Activated T-cell treated with anti-CD3 and anti-CD28 coated beads, Interleukin-2, amount 50 U/mL, for 1 hour (primary cell): ENCODE measurements at places on chromosomes 2 and 18.

DNA sequence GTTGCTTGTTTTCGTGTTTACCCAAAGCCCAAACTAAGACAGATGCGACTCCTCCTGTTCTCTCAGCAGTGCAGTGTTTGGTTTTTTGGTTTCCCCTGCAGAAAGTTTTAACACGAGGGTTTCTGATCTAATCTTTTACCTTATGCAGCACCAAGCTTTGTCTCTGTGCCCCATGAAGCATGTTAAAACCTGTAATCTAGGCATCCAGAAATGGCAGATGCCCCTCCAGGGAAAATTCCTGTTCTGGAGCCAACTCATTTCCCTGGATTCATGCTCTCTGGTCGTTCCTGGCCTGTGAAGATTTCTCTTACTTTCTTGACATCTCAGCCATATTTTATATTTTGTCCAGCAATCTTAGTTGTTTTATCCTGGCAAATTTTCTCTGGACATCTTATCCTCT, 91.5 kb downstream of the LTBP1 start:
- DNase-seq = no peak

DNA sequence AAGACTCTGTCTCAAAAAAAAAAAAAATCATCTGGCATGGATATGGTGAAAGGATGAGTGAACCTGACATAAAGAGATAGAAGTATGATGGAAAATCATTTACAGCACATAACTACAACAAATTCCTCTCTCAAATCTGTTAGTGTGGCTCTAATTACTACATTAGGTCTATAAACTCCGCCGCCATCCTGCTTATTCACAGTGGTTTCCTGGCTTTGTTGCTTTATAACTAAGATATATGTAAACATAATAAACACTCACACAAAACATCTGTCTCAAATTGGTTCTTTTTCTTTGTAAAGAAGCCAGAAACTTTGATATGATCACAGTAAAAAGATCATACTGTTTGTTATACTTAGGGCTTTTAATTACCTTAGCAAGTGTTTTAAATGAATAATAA, 412.6 kb upstream of the FAM98A start:
- DNase-seq = no peak

DNA sequence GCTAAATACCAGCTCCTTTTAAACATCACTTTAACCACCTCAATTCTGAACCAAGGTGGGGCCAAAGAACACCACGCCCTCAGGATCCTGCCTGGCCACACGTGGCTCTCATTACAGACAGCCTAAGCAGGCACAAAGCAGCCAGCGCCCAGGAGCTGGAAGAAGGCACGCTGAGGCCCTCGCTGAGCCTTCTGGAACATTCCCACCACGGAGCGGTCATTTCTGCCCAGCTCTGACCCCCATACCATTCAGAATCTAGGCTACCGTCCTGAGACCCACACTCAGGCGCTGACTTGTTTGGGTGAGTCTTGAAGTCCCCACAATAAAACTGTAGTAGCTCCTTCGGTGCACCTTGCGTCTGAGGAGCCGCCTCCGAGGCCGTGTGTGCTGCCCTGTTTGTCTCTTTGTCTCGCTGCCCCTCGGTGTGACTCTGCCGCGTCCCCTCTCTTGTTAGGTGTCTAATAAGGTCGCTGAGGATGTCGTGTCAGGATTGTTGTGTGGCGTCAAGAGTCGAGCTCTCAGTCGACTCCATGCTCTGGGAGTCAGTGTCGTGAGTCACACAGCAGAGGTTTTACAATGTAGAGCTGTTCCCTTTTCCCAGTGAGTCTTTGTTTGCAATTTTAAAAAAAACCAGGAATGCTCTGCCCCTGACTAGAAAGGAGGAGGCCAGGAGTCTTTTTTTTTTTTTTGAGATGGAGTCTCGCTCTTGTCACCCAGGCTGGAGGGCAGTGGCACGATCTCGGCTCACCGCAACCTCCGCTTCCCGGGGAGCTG, 242.4 kb downstream of the KLHL29 start:
- DNase-seq = no peak

DNA sequence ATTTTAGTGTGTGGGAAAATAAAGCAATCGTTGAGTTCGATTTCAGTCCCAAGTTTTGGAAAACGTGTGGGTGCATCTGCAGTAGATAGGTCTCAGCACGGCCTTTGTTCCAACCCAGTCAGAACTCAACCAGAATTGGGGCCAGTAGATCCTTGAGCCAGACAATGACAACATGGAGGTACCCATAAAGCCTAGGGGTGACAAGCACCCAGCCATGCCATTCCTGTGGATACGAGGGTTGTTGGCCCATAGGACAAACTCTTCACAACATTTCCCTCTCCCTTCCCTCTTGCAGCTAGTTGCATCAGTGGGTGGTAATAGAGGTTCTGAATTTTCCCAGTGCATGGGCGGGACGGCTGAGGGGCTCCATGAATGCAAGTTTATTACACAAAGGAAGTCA, 60.1 kb downstream of the ST3GAL5 start:
- DNase-seq = no peak

DNA sequence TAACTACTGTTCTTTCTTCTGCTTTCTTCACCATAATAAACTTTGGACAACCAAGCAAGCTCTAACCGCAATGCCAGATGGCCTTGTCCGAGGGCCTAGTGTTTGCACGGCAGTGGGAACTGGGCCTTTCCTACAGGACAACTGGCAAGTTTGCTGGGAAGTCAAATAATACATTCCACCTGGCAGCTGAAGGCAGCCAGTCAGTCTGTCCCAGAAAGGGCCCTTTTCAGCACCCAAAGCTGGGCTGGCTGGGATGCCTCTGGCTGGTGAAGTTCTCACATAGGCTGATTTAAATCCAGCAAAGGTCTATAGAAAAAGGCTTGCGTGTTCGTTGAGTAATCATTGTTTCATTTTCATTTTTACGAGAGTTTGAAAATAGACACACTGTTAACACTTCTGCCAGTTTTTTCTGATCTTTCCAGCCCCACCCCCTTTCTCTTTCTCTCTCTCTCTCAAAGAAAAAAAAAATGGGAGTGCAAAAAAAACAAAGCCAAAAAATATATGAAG, 110.0 kb upstream of the EPAS1 start:
- DNase-seq = no peak

DNA sequence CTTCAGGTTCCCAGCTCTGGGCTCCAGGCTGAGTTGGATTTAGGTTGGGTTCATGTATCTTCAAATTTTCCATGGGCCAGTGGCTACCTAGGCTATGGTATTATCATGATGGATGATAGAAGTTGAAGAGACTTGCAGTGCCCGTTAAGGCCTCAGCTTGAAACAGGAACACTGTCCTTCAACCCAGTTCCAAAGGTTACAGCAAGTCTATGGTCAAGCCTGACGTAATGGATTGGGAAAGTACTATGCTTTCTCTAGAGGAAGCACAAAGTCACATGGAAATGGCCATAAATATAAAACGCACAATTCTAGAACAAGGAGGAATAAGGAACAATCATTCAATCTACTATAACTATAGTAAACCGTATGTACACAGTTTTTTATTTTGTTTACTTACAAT, 593.2 kb downstream of the ZEB2 start:
- DNase-seq = no peak
